Urinary bladder (tissue), 4 donors: ENCODE measurements at places on chromosomes 2 and 18. TPM values are rescaled to one million over a fixed set of nuclear protein-coding genes. Genes with fewer than 3 reads are reported as not detected.

The SH2D6 gene
- 0.37 TPM for polyA plus RNA-seq

The FEV gene
- polyA plus RNA-seq = not detected

The SERPINB13 gene
- not detected for polyA plus RNA-seq

The CRYGC gene
- polyA plus RNA-seq = not detected

The PLCD4 gene
- 28.4 TPM for polyA plus RNA-seq

The TNFRSF11A gene
- 1.6 TPM for polyA plus RNA-seq

The PLA2R1 gene
- polyA plus RNA-seq = 5.1 TPM

The MAB21L4 gene
- polyA plus RNA-seq = 1.2 TPM

The GULP1 gene
- 36.2 TPM for polyA plus RNA-seq

The UGT1A8 gene
- 0.56 TPM for polyA plus RNA-seq

The TFPI gene
- polyA plus RNA-seq = 63.3 TPM

The GAREM1 gene
- polyA plus RNA-seq = 3.8 TPM

The DRC1 gene
- polyA plus RNA-seq = not detected

DNA sequence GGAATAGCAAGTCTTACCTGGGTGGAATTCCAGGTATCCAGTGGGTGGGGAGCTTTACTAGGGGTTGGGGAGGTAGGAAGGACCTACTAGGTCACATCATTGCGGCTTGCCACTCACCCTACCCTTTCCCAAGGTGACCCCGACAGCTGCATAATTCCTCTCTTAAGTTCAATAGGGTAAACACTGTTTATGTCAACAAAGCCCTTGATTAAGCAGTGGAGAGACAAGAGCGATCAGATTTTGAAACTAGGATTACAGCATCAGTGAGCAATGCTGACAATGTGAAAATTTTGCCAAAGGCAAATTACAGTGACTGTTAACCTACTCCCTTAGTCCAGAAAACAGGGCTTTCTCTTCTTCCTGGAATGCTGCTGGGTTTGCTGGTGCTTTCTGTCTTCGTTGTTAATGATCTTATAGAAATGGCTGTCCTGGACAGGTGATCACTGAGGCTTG lies 14.5 kb downstream of the SLC19A3 start:
- DNase-seq = no peak

DNA sequence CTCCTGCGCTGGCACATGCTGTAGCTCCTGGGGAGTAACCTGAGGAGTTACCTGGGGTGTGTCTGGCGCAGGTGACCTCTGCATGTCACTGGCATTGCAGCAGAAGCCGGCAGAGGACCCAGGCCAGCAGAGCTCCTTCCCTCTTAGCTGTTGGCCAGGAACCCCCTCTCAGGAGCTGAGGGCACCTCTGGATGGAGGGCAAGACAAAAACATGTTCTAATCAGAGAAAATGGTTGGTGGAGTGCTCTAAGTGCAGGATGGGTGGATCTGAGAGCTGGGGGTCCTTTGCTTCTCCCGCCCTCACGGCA lies 44.9 kb upstream of the SNTG2 start:
- no peak for DNase-seq

DNA sequence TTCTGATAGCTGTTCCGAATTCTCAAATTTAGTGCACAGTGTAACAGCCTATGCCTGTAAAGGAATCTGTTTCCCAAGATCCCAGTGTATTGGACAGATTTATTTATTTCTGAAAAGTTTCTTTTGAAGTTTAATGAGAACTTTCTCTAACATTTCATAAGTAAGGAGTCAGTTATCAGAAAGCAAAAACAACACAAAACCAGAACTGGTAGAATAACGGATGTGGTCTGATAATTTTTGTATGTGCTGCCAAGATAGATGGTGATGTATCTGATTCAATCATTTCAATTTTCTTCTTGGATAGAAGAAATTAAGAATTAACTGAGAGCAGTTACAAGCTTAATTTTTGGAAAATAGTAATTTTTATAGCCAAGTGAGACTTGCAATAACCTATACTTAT lies 374.3 kb downstream of the SOCS6 start:
- DNase-seq = no peak

- DNase-seq = no peak
Measured at GRCh38 chr2:182281276-182281675, 145.6 kb downstream of the PDE1A start.

- no peak for DNase-seq
Measured at GRCh38 chr2:196568506-196568905, 71.0 kb upstream of the CCDC150 start.

GRCh38 chr18:65477455-65477854 lies 273.4 kb upstream of the CDH7 start:
- DNase-seq = no peak

GRCh38 chr18:24979235-24979634 lies 372.7 kb downstream of the ZNF521 start:
- DNase-seq = no peak

- no peak for DNase-seq
Measured at GRCh38 chr2:169673921-169674320, 20.3 kb downstream of the CFAP210 start.

DNA sequence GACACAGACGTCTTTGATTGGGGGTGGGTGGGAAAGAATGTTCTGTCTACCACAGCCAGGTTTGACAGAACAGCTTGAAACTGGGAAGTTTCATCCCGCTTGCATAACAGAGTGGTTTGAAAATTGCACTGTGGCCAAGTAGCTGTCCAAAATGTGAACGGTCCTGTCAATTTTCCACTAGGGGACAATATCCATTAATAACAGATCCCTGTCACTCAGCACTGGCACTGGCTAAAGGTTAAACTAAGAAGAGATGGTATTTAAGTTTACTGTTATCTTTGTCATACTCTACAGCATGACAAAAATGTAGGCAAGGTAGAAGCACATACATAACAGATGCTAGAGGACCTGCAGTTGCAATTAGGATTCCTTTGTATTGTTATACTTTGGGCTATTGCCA lies 55.6 kb upstream of the ACMSD start:
- DNase-seq = no peak

DNA sequence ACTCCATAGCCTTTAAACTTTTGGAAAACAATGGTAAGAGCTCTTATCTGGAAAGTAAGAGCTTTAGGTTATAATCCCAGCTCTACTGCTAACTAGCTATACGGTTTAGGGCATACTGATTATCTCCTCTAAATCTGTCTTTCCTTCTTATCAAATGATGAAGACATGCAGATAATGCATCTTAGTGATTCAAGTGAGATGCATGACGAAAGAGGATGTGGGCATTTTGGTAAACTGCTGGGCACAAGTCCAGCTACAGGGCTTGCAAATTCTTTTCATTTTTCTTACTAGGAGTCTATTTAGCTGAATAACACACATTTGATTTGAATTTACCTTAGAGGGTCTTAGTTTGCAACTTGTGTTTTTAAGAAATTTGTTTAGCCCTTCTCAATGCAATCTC lies 1604.8 kb upstream of the ZEB2 start:
- DNase-seq = no peak

DNA sequence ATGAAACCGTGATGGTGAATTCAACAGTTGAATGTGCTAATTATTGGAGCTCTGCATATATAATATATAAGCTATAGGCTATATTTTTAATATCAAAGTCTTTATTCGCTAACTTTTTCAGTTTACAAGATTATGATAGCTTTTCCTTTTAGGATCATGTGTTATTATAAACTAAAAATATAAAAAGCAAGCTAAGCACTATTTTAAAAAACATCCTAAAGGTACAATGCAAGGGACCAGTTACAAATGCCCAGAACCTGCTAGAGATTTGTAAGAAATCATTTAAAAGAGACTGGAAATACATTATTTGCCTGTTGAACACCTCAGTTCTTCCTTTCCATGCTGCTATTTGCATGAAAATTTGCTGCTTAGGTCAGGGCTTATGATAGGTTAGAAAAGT lies 43.4 kb upstream of the EHBP1 start:
- no peak for DNase-seq

- no peak for DNase-seq
Measured at GRCh38 chr18:7172611-7173010, 55.0 kb upstream of the LAMA1 start.

DNA sequence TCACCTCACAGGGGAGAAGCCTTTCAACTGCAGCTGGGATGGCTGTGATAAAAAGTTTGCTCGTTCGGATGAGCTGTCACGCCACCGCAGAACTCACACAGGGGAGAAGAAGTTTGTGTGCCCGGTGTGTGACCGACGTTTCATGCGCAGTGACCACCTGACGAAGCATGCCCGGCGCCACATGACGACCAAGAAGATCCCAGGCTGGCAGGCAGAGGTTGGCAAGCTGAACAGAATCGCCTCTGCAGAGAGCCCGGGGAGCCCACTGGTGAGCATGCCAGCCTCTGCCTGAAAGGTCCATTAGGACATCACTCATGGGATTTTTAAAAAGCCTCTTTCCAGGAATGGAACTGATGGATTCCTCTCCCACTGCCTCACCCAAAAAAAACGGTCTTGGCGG lies 8.9 kb downstream of the KLF11 start:
- no peak for DNase-seq

GRCh38 chr18:66193394-66193793 lies 410.5 kb downstream of the CDH19 start:
- DNase-seq = no peak

DNA sequence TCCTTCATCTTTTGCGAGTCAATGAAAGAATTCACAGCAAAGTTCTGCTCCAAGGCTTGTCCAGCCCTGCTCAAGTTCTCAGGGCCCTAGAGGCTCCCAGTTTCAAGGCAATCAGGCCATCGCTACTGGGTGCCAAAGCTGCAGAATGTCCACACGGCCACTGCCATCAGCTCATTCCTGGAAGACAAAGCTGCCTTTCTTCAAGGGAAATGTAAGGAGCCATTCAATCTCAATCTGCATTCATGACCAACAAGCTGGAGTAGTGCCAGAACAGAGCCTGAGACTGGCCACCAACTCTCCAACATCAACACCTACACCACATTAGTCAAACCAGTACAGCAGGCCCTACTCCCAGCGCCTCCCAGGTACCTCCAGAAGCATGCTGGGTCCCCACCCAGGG lies 202.2 kb downstream of the TCF4 start:
- no peak for DNase-seq

DNA sequence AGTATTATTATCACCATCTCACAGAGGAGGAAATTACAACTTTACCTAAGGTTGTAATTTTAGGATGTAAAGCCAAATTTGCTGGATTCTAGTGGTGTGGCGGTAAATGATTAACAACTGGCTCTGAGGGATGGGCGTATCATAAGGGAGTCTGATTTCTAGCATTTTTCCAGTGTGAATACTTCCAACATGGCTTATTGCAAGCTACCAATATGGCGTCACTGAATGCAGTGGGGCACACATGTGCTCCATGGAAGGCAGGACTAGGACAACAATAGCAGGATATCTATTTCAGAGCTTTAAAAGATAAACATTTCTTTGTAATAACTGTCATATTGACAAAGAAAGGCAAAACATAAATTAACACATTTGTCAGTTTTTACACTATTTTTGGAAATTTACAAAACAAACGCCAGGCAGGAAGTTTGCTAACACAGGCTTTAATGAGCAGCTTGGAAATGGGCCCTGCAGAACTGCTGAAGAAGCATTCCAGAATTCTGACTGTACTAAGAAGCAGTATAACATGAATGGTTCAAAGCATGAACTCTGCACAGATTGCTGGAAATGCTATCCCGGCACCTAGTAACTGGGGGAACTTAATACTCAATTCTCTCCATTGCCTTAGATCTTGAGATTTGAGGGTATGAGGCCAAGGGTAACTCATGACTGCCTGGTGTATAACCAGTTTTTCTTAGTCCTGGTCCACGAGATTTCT lies 439.3 kb upstream of the MAP2 start:
- peak; percentile 2 for DNase-seq

GRCh38 chr2:16568998-16569784 lies 96.4 kb downstream of the CYRIA start:
- no peak for DNase-seq
